Caki2 (cell line): ENCODE measurements at places on chromosomes 1 and 21. TPM values are rescaled to one million over a fixed set of nuclear protein-coding genes. Genes with fewer than 3 reads are reported as not detected.
A peak's percentile ranks its signal among the peaks of the same experiment; 100 is the strongest.

- DNase-seq: no peak
Measured at GRCh38 chr1:214085325-214085724, 97.6 kb downstream of the PROX1 start.

DNA sequence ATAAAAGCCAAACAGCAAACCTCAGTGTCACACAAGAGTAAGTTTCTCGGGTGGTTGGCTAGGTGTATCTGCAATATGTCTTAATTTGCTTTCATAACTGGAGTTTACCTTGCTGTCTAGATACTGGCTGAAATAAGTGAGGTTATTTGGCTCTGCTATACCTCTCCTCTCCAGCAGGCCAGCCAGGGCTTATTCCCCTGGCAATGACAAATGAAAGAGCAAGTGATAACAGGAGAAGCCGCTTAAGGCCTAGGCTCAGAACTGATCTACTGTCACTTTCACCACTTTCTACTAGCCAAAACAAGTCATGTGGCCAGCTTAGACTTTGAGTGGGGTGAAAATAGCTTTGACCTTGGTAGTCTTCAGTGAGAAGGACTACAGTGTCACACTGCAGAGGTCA is 4.8 kb upstream of the RPE65 start:
- DNase-seq: no peak

DNA sequence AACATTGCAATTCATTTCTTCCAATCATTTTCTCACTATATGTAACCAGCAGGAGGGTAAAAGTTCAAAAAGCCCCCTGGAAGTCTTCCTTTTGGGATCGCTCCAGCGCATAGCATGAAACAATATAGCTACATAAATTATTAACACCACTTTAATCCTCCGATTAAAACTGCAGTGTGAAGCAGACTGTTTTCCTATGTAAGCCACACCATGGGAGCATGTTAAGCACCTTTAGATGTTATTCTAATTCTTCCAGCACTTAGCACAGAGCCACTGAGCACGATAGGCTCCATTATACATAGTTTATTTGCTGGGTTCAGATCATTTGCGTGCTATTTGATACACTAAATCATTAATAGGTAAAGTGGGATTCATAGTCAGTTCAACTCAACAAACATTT is 18.4 kb upstream of the GADD45A start:
- DNase-seq: no peak

Gene LAPTM5
- total RNA-seq: 0.14 and 0.17 TPM in 2 replicates

Gene USP25
- 15.8 and 26.8 TPM in 2 replicates for total RNA-seq

- DNase-seq: no peak
Measured at GRCh38 chr1:17856496-17857108, 101.5 kb downstream of the ACTL8 start.

DNA sequence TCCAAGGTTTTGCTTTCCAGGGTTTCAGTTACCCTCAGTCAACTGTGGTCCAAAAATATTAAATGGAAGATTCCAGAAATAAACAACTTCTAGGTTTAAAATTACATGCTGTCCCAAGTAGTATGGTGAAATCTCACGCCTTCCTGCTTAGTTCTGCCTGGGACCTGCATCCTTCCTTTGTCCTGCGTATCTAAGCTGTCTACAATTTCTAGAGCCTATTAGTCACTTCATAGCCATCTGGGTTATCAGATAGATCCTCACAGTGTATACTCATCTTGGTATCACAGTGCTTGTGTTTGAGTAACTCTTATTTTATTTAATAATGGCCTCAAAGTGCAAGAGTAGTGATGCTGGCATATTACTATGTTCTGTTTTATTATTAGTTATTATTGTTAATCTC is 157.7 kb downstream of the ROR1 start:
- no peak for DNase-seq

Gene NECTIN4
- 0.29 and 0.88 TPM in 2 replicates for total RNA-seq

- DNase-seq: peak; percentile 46
Measured at GRCh38 chr1:7267493-7267892, 482.2 kb downstream of the CAMTA1 start.

Gene TGFB2
- 17.2 and 21.8 TPM in 2 replicates for total RNA-seq

DNA sequence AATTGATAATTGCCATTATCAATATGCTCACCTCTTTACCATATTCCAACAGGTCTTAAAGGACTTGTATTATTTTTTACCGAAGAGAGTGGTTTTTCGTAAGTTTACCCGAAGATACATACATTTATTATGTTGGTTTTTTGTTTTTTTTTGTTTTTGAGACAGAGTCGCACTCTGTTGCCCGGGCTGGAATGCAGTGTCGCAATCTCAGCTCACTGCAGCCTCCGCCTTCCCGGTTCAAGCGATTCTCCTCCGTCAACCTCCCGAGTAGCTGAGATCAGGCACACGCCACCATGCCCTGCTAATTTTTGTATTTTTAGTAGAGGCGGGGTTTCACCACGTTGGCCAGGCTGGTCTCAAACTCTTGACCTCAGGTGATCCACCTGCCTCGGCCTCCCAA is 30.8 kb downstream of the NR5A2 start:
- DNase-seq: no peak

DNA sequence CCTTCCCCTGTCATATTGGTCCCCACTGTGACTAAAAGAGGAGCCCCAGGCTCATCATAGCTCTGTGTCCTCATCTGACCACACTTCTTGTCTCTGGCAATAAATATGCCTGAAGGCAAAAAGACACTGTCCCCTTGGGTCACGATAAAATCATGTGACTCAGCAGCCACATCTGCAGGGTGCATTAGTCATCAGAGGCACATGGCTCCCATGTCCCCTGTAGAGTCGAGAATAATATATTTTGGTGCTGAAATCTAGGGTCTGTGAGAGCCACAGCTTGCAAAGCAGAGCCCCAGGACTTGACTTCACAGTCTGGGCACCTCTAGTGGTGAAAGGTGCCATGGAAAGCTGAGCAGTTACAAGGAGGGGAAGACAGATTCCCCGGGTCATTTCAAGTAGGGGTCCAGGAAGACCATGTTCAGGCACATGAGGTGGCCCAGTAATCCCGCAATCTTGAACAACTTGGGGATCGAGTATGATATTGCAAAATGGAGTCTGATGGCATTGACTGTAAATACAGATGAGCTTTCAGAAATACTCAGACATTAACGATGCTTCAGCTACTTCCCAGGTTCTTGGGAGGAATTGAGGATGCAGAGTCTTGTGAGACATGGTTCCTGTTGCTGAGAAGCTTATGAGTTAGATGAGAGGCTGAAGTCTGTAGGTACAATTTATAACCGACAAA is 68.6 kb downstream of the SLC35F3 start:
- peak; percentile 55 for DNase-seq

Gene RGSL1
- total RNA-seq: not detected in 2 replicates

Gene SNX27
- total RNA-seq: 8.7 and 32.6 TPM in 2 replicates

DNA sequence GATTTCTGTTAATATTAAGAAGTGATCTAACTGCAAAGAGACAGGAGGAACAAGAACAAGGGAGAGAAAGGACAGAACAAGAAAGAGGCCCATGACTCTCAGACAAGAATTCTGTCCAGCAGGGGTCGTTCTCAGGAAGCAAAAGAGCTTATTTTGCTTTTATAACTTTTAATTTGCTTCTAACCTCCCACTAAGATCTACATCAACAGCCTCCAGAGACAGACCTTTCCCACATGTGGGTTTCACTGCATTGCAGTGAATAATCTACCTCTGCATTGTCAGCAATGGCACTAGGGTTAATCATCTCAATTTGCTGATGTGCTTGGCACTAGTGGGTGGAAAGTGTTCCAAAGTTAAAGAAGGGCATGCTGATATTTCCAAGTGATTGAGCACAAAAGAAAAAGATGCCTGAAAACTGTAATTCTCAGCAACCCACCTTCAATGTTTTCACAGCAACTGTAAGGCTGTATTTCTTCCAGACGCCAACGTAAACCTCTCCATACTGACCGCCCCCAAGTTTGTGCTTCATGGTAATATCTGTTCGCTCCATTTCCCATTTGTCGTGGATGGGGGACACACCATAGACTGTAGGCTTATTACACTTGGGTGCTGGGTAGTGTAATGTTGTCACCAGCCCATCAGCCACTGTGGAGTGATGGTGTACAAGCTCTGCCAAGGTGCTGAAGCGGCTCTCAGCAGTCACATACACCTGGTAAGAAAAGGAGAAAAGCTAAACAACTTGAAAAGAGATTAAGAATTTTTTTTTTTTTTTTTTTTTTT is 39.5 kb downstream of the TOR3A start:
- peak; percentile 68 for DNase-seq

- no peak for DNase-seq
Measured at GRCh38 chr21:43266534-43266933, 97.7 kb downstream of the CRYAA start.

Gene TEX38
- total RNA-seq: not detected in 2 replicates

- DNase-seq: no peak
Measured at GRCh38 chr1:74526708-74527107, 14.3 kb upstream of the LRRC53 start.

Gene RXFP4
- not detected in 2 replicates for total RNA-seq

DNA sequence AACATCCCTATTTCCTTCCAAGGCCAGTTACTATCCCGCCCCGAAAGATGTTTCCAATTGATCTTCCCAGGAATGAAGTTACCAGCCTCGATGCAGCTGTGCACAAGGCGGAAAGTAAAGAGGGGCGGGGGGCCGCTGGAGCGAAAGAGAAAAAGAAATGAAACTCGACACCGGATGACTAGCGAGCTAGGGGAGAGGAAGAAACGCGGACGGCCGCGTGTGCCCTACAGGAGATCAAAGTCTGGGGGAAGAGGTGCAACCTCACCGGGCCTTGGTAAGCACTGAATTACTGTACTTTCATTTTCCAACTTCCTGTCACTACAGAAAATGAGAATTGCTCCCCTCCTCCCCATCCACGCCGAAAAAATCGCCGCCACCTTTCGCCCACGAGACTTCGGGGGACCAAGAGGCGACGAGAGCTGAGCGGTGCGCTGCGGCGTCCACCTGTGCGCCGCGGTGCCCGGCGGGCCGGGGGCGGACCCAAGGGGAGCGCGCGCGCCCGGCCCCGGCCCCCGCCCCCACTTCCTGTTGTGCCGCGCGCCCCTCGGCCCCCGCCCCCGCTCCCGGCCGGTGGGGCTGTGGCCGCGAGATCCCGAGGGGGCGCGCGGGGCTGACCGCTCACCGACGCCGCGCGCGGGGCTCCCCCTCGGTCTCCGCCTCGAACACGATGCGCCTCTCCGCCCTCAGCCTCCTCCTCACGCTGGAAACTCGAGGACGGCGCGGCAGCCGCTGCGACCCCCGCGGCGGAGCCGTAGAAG is 622 bp downstream of the ELK4 start:
- DNase-seq: peak; percentile 90

DNA sequence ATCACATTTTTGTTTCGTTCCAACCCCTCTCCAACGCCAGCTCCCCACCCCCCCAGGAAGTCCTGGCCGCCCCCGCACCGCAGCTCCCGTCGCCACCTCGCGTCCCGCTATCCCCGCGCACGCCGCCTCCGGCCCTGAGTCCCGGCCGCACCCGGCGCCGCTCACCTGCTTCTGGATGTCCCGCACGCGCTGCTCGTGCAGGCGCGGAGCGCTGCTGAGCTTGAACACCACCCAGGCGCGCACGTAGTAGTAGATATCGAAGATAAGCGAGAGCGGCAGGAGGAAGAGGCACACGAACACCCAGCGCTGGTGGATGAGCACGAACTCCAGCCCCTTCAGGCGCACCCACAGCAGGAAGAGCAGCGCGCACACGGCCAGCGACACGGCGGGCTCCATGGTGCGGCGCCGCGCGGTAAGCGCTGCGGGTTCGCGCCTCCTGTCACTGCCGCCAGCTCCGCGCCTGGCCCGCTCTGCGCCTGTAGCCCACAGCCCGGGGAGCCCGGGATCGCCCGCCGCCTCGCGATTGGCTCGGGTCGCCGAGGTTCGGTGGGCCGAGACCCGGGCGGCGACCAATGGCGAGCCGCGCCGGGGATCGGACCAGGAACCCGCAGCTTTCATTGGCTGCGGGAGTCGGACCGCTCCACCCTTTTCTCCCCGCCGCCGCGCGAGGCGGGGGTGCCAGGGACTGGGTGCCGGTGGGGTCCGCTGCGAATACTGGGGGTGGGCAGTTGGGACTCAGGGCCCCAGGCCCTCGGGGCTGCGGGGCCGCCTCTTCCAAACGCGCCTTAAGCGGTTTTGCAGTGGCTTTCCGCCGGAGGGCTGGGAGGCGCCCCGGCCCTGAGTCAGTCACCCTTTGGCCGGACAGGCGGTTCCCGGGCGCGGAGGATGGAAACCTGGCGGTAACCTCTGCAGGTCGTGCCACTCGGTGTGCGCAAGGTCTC is at the start of gene DHCR24:
Gene DHCR24, minus strand, starts transcription at position 472 of the 941 bp plus-strand sequence. Its CDS starts 76 bp downstream, at position 396.
- DNase-seq: peak; percentile 86

GRCh38 chr1:172662464-172663109 is 3.7 kb downstream of the FASLG start:
- peak; percentile 61 for DNase-seq

GRCh38 chr1:53655931-53656746 is 82.8 kb downstream of the GLIS1 start:
- no peak for DNase-seq

Gene MASP2
- total RNA-seq: not detected in 2 replicates

DNA sequence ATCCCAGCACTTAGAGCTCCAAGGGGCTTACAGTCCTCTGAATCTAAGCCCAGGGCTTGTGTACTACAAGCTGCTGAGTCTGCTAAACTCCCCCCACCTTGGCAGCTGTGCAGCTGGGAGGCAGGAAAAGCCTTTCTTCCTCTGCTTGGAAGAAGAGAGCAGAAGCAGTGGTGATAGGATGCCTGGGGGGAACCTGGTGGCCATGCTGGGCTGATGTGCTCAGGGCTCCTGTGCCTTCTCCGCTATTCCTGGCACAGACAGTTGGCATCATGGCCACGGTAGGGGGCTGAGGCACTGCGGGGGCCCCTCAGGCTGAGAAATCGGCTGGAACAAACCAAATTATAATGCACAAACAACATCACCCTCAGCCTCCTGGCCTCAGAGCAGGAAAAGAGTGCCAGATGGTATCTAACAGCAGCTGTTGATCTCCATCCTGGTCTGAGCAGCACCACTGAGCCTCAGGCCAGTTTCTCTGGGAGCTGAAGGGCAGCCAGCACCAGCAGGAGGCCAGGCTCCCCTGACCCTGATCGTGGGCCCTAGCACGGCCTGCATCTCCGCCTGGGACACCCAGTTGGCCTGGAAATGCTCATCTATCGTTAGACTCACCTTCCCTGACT is 35.8 kb downstream of the ECE1 start:
- no peak for DNase-seq

DNA sequence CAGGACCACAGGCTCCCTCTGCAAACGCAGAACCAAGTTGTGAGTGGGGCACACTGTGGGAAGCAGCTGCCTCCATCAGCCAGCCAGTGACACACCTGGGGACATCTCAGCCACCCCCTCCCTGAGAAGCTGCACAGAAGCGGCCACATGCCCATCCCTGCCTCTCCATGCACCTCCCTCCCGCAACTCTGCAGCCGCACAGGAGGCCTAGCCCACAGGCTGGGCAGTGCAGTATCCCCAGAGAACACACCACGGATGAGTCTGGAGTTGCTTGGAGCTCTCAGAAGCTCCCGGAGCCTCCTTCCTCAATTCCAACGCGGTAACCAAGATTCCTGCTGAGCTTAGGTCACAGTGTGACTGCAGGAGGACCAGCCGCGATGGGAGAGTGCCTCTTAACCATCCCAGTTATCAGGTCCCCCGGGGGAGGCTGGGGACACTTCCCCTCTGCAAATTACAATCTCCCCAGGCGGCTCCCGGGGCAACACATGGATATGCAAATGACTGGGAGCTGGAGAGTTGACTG is 1.2 kb upstream of the WNT3A start:
- DNase-seq: no peak
